ENCODE measurements at places on chromosomes 16 and 17. TPM values are rescaled to one million over a fixed set of nuclear protein-coding genes. Genes with fewer than 3 reads are reported as not detected.

The ALDH3A1 gene
- 0.21 TPM for total RNA-seq

The CCL11 gene
- not detected for total RNA-seq

DNA sequence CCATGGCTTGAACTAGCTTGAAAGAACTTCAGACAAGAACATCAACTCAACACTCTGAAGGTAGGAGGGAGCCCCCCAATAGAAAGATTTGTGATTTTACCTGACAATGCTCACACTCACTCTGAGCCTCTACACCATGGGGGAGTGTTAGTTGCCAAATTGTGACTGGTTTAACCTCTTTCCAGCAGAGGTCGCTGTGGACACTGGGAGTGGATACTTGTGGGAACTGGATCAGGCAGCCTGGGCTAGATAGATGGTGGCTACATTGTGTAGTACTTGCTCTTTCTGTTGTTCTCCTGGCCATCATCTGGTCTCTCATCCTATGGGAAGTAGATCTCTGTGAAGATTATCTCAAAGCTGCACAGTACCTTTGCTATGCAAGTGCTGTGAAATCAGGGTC lies 2.9 kb downstream of the SMPD3 start:
- peaks cover 6% of the 10 kb centered on the region for H3K27me3 ChIP-seq
- H3K4me3 ChIP-seq = no peak overlapping the region
- peak; percentile 27 for DNase-seq
- H3K27ac ChIP-seq = no peak overlapping the region

- peaks cover 5% of the 10 kb centered on the region for H3K4me1 ChIP-seq
- H3K27ac ChIP-seq = no peak overlapping the region
- DNase-seq = no peak
- no peak overlapping the region for H3K4me3 ChIP-seq
- H3K36me3 ChIP-seq = no peaks in the 10 kb centered on the region
Measured at GRCh38 chr17:20995873-20996723, 46.7 kb downstream of the USP22 start.

DNA sequence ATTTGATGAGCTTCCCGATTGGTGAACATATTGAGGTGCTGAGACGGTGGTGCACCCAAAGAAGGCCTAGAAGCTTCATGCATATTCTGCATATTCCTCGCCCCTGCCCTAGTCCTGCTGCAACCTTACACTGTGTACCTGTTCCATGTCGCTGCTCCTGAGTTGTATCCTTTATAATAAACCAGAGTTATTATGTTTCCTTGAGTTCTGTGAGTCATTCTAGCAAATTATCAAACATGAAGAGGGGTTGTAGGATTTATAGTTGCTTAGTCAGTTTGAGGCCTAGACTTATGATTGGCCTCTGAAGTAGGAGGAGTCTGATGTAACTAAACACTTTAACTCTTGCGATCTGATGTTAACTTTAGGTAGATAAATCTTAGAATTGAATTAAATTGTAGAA lies 436.8 kb downstream of the CA10 start:
- H3K27me3 ChIP-seq = no peaks in the 10 kb centered on the region
- no peak for DNase-seq
- H3K27ac ChIP-seq = no peak overlapping the region
- no peak overlapping the region for H3K4me3 ChIP-seq
